ENCODE measurements at places on chromosomes 1 and 21.

- no peaks in the 10 kb centered on the region for H3K4me1 ChIP-seq
Observed at GRCh38 chr1:38088366-38088765, 41.8 kb upstream of the POU3F1 start.

DNA sequence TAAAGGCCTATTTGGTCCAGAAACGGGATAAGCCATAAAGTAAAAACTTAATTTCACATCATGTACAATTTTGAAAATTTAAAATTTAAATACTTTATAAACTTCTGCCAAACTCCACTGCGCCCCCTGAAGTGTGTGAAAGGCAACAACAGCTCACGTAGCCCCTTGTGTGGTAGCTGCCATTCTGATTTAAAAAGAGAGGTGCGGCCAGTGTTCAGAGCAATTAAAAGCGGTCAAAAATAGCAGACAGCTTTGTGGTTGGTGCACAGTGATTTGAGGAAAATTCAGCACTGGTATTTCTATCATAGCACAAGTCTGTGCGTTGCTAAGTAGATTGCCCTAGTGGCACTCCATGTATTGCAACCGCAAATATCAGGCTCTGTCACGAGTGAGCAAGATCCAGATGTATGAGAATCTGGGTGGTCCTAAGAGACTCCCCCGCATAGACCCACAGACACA lies 122.5 kb downstream of the ATG4C start:
- DNase-seq, result peak; percentile 21
- H3K27ac ChIP-seq, result no peak overlapping the region
- H3K4me1 ChIP-seq, result no peaks in the 10 kb centered on the region
- H3K4me3 ChIP-seq, result no peak overlapping the region
- no peaks in the 10 kb centered on the region for H3K36me3 ChIP-seq
- H3K27me3 ChIP-seq, result no peaks in the 10 kb centered on the region

GRCh38 chr1:157785248-157785647 lies 8.3 kb upstream of the FCRL2 start:
- no peak for DNase-seq
- no peak overlapping the region for H3K4me3 ChIP-seq
- H3K27ac ChIP-seq, result no peak overlapping the region

GRCh38 chr1:119783354-119784185 lies 14.9 kb upstream of the HMGCS2 start:
- DNase-seq, result no peak
- H3K4me1 ChIP-seq, result no peaks in the 10 kb centered on the region
- no peak overlapping the region for H3K4me3 ChIP-seq
- no peaks in the 10 kb centered on the region for H3K27me3 ChIP-seq
- H3K27ac ChIP-seq, result no peak overlapping the region
- H3K36me3 ChIP-seq, result no peaks in the 10 kb centered on the region

DNA sequence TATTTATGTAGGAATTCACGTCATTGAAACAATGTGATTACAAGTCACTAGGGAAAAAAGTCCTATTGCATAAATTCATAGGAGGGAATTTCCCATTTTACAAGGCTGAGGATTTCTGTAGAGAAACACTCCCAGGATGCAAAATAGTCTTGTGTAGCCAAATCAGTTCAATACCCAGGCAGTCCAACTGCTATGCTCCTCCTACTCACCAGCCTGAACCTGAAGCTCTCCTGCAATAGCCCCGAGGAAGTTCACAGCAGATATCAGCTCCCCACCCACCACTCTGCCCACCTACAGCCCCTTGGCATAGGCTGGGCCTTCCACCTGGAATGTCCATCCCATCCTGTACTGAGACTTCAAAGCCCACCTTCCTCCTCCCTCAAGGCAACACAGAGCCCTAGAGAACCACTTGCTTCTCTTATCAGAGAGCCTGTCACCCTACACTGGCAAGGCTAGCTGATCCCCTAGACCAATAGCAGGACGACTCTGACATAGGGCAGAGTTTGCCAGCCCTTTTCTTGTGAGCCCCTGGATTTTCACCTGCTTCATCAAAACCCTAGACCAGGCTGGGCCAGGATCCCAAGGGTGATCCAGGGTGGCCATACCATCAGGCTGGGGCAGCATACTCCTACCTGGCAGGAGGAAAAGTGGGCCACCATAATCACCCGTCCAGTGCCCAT lies 1.5 kb downstream of the LSS start:
- H3K4me3 ChIP-seq, result peak overlapping the region; percentile 76
- no peak for DNase-seq
- H3K4me1 ChIP-seq, result peaks cover 15% of the 10 kb centered on the region
- H3K27ac ChIP-seq, result no peak overlapping the region
- H3K36me3 ChIP-seq, result 0 out of 2 replicates have a peak, but pooled peaks cover 6% of the 10 kb centered on the region
- no peaks in the 10 kb centered on the region for H3K27me3 ChIP-seq

DNA sequence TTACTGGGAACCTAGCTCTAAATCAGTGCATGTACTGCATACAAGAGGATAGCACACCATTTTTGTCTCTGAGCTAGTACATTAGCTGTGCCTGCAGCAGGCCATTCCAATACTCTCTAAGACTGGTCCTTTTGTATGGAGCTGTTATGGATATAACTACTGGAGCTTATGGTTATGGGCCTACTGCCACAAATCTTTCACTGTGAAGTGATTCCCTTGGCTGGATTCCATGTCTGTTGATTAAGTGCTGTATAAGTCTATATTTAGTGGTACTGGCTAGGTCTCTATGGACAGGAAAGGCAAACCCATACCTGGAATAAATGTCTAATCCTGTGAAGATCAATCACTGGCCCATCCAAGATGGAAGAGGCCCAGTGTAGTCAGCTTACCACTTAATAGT lies 12.0 kb downstream of the ZFYVE9 start:
- no peak for DNase-seq
- H3K27me3 ChIP-seq, result no peaks in the 10 kb centered on the region
- H3K4me3 ChIP-seq, result no peak overlapping the region
- H3K36me3 ChIP-seq, result no peaks in the 10 kb centered on the region
- H3K4me1 ChIP-seq, result peaks cover 18% of the 10 kb centered on the region

- no peak for DNase-seq
- H3K4me1 ChIP-seq, result no peaks in the 10 kb centered on the region
- no peaks in the 10 kb centered on the region for H3K36me3 ChIP-seq
- no peaks in the 10 kb centered on the region for H3K27me3 ChIP-seq
- no peak overlapping the region for H3K27ac ChIP-seq
Observed at GRCh38 chr1:87113313-87113712, 198.9 kb downstream of the HS2ST1 start.

DNA sequence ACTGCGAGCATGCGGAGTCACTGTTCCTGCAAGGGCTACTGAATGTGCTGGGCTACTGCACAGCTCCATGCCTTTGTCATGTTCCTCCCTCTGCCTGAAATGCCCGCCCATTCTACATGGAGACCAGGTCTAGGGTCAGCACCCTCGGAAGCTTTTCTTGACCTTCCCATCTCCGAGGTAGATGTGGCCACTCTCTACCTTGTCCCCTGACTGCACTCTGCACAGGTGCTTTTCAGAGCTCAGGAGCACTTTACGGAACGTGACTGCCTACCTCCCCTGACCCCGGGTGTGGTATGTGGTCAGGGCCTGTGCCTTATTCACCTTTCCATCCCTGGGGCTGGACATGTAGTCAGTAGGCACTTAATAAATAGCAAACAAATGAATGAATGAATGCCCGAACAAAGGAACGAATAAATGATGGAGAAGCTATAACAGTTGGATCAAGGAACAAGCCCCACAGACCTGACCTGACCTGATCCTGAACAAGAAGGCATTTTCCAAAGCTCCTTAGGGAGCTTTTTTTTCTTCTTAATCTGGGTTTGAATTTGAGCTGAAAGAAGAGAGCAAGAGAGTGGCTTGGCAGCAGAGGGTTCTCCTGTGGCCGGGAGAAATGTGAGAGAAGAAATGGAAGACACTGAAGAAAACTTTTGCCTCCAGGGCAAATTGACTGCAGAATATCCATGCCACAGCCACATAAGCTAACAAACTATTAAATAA lies 7.9 kb downstream of the RD3 start:
- DNase-seq, result no peak
- H3K4me1 ChIP-seq, result no peaks in the 10 kb centered on the region
- H3K27me3 ChIP-seq, result no peaks in the 10 kb centered on the region
- H3K27ac ChIP-seq, result no peak overlapping the region

Data from HCT116 (cell line).